CD4-positive, alpha-beta T cell (primary cell): ENCODE measurements at places on chromosomes 3 and 15.

- DNase-seq, result no peak
These were observed 35.2 kb downstream of the FNDC3B start for GRCh38 chr3:172074586-172074985.

DNA sequence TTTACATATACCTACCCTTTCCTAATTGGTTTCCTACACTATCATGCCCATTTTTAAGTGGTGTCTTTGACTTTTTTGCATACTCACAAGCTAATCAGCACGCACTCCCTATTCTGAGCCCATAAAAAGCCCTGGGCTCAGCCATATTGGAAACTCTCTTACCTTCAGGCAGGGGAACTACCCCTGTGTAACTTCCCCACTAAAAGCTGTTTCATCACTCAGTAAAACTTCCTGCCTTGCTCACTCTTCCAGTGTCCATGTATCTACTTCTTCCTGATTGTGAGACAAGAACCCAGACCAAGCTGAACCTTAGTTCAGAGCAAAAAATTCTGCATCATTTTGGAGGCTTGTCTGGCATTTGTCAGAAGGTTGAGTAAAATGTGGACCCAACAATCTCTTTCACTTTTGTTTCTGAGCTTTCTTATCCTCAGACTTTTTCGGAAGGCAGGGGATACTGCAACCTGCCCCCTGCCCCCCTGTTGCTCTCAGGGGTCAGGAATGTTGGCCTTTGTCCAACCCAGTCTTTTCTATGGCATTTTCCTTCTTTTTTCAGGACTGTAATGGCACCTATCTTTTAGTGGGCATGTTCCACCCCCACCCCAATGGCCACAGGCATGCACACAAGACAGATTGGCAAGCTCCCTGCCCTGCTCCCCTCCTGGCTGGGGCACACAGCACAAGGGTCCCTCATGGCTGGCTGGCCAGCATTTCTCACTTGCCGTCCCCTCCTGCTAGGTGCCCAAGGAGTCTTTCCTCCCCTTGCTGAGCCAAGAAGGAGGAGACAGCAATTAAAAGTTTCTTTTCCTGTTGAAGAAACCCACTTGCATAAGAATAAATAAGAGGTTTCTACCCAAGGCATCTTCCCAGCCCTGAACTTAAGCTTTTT, 26.3 kb upstream of the TMEM45A start:
- DNase-seq, result no peak

- no peak for DNase-seq
These were observed 199.4 kb upstream of the MRPL3 start for GRCh38 chr3:131702146-131702545.

DNA sequence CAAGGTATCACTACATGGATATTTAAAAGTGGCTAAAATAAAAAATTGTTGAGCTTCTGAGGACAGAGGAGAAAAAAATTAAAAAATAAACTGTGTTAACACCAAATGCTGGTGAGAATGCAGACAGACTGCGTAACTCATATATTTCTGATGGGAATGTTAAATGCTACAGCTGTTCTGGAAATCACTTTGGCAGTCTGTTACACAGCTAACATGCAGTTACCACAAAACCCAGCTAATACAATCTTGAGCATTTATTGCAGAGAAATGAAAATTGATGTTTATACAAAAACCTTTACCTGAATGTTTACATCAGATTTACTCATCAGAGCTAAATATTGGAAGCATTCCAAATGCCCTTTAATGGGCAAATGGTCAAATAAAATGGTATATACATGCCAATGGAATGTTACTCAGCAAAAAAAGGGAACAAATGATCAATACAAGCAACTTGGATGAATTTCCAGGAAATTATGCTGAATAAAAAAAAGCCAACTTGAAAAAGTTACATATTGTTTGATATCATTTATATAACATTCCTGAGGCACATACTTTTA, 24.6 kb downstream of the MNS1 start:
- DNase-seq, result no peak

DNA sequence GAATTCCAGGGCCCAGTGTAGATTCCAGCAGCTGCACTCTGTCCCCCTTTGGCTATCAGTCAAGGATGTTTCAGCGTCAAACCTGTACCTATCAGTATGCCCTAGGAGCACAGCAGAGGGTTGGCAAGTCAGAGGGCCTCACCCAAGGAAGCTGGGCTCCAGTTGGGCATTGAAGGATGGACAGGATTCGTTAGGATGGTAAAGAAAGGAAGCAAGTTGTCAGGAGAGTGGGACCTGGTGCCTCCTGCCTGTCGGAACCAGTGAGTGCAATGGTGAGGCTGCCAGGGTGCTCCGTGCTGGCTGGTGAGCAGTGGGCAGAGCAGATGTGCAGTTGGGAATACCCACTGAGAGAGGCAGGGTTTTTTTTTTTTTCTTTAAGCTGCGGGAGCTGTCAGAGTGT, 157.2 kb downstream of the CHDH start:
- DNase-seq, result no peak

DNA sequence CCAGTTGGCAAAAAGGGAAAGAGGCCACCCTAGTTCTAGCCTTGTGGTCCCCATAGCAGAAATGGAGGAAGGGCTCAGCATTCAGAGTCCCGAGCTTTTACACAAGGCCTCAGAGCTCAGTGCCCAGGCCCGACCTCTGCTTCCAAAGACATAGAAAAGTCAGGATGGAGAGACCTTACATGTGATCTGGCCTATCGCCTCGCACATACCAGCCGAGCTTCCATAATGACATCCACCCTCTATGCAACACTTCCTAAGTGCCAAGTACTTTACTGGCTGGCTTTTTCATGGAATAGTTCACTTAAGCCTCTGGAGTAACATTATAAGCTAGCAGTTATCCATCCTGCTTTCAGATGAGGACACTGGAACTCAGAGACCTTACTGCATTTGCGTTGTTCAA, 275.9 kb downstream of the FAM43A start:
- DNase-seq, result no peak

DNA sequence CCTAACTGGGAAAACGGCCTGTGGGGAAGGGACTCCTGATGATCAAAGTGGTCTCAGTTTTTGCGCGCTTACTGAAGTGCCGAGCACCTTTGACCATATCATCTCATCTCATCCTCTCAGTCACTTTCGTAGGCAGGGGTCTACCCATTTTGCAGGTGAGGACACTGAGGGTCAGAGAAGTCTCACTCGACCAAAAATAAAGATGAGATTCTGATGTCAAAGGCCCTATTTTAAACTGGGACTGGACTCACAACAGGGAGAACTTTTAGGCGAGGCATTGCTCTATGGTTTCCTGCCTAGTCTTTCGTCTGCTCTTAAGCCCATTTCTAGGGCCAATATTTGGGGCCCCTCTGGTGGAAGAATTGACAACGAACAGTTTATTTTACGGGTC, 830 bp downstream of the SLC6A11 start:
- DNase-seq, result no peak

DNA sequence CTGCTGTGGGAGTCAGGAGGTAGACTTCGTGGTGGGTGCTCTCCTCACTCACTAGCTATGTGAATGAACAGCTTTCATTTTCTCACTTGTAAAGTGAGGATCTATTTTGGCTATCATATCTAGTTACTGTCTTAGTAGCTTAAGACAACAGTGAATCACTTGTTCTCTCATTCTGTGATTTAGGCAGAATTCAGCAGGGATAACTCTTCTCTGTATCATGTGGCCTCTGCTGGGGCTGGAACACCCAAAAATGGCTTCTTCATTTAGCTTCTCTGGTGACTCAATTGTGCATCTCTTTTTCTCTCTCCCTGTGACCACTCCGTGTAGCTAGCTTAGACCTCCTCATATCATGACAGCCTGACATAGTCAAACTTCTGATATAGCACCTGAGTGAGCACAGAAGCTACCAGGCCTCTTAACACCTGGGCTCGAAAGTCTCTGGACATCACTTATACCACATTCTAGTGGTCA, 68.4 kb downstream of the BFSP2 start:
- DNase-seq, result no peak

DNA sequence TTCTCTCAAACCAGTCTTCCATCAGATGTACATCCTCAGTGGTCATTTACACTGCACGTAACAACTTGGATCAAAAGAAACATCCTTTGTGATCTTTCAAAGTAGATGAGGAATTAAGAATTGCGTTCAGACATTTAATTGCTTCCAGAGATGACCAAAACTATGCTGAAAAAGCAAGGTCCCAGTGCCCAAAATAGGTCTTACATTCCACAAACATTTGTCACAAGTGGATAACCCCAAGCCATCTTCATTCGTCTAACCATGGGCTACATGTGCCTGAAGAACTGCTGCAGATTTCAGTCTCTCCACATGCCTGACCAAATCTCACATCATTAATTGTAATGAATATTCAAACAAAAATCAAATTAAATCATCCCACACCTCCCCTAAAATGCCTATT, 273.6 kb downstream of the SHOX2 start:
- DNase-seq, result no peak

DNA sequence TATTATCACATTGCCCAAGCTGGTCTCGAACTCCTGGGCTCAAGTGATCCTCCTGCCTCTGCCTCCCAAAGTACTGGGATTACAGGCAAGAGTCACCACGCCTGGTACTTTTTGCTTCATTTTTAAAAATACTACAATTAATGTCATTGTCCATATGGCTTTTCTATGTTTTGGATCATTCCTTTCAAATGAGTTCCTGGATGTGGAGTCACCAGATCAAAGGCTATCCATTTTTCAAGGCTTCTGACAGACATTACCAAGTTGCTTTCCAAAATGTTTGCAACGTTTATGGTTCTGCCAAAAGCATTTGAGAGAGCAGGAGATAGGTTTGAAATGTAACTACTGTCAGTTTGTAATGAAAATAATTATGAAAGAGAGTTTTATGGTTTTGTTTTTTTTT, 34.2 kb upstream of the BCL2L10 start:
- no peak for DNase-seq

DNA sequence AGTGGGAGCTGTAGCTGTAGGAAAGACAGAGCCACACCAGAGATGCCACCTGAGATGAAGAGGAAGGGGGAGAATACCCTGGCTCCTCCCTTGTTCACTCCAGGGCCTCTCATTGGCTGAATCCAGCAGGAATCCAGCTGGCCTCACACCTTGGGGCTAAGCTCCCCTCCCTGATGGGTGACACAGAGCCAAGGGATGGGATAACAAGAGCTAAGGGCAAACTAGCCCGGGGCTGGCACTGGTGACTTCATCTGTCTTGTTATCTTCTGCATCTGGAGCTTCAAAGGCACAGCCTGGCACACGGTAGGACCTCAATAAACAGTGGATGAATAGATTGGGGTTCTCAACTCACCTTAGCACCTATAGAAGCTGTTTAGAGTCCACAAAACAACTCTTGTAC, 13.8 kb upstream of the GATA2 start:
- no peak for DNase-seq
